Aorta (tissue), 5 donors: ENCODE measurements at places on chromosomes 2 and 18. TPM values are rescaled to one million over a fixed set of nuclear protein-coding genes. Genes with fewer than 3 reads are reported as not detected.

VWA3B gene
- 0.36 TPM for total RNA-seq

ZNF521 gene
- 26.4 TPM for total RNA-seq

RAB6D gene
- not detected for total RNA-seq

GKN2 gene
- total RNA-seq: not detected

SPATA3 gene
- total RNA-seq: not detected

DIS3L2 gene
- total RNA-seq: 40.0 TPM

CCDC141 gene
- 3.9 TPM for total RNA-seq

C2orf74 gene
- total RNA-seq: 4.8 TPM

UBR3 gene
- 63.9 TPM for total RNA-seq

C1GALT1C1L gene
- 1.2 TPM for total RNA-seq

LCT gene
- not detected for total RNA-seq

TCF7L1 gene
- 35.7 TPM for total RNA-seq

NEB gene
- 1.6 TPM for total RNA-seq

TUBA3E gene
- total RNA-seq: not detected

APLF gene
- 7.9 TPM for total RNA-seq

VAMP5 gene
- total RNA-seq: 60.3 TPM

POMC gene
- total RNA-seq: 1.4 TPM

GDF7 gene
- total RNA-seq: 16.4 TPM

CCDC74B gene
- total RNA-seq: 1.3 TPM

OSBPL6 gene
- 2.4 TPM for total RNA-seq

KCNG2 gene
- 1.1 TPM for total RNA-seq

USP34 gene
- total RNA-seq: 128 TPM

OXER1 gene
- 4.2 TPM for total RNA-seq

SP140L gene
- total RNA-seq: 13.9 TPM
